ENCODE measurements at places on chromosomes 3 and 15.

- no peak for DNase-seq
Observed at GRCh38 chr15:91478717-91479191, 374.8 kb upstream of the SLCO3A1 start.

DNA sequence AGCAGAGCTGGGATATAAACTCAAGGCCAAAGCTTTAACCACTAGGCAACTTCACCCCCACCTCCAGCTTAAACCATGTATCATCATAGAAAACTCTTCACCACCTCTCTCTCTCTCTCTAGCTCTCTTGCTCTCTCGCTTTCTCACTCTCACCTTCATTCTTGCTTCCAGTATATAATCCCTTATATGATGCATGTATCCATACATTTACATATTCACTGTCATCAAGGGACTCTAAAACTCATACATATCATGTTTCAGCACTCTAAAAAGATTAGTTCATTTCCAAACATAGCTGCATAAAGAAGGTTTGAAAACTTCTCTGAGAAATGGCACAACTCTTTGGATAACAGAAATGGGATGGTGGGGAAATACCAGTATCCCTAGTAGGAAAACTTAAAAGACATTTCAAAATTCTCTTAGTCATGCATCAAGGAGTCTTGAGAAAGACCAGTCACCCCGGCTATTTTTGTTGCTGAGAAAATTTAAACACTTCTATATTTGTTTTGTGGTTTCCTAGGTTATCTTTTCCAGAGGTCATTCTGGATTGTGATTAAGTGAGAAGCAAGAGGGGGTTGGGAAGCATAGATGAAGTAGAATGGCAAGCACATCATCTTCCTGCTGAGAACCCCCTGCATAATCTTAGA lies 447.8 kb upstream of the THBS1 start:
- no peak for DNase-seq

DNA sequence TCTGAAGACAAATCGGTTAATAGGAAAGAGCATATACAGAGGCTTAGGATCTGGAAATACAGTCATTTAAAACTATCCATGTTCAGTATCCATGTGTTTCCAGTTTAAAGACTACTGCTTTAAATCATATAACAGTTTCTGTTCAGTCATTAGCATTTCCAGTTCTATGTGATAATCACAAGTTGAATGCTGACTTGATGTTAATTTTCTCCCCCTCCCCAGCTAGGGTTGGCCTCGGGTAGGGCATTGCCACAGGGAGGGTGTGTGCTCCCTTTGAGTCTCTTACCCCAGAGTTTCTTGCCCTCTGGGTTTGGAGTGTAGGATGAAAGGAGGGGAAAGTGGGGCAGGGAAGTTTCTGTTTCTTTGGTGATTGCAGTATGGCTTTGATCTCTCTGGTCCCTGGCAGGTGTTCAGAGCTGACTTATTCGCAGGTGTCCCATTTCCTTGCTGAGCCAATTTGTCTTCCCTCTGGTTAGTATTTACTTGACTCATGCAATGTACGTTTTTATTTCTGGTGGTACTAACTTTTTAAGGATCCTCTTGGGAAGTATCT lies 86.3 kb downstream of the SH3GL3 start:
- no peak for DNase-seq

DNA sequence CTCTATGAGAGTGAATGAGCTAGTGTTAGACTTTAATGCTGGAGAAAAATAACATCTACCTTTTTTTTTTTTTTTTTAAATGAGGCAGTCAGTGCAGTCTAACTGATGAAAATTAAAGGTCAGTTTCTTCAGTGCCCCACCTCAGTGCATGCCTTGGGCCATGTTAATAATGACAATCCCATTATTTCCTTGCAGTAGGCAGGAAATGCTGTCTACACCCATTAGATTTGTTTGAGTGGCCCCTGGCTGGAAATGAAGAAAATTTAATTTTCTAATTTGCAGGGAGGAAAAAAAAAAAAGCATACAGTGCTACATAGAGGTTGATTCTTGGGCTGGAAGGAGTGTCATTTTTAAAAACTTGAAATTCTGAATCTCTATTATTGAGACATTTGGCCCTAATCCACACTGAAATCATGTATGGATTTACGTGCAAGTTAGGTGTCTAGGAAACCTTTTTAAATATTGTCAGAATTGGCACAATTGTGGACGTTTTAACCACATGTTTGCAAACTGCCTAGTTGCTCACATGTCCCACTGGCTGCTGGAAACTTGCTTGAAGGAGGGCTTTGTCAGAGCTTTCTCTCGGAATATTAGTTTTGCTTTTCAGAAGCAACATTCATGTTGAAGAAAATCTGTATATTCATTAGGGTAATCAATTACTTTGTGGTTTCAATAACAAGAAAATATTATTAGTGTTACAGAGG lies 18.4 kb downstream of the FNDC3B start:
- DNase-seq = no peak

GRCh38 chr3:168267179-168267578 lies 171.5 kb upstream of the GOLIM4 start:
- no peak for DNase-seq

GRCh38 chr3:17552351-17552750 lies 190.1 kb downstream of the TBC1D5 start:
- no peak for DNase-seq

DNA sequence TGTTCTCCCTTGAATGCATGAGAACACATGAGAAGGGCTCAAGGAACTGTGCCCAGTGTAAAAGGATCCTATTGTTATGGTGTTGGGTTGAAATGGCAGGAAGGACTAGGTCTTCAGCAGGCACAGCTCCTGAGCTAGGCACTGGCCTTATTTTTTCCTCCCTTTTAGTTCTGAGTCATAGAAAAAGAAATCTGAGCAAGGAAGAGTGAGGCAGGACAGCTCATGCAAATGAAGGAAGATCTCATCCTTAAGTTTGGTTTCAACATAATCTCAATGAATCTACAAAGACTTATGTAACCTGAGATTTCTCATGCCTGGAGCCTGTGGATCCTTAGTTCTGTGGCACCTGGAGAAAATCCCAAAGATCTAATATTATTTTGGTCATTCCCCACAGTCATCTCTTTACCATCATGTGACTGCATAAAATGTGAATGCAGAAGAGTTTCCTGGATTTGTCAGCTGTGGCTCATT lies 188.6 kb upstream of the TBL1XR1 start:
- no peak for DNase-seq

- no peak for DNase-seq
Observed at GRCh38 chr3:191770541-191770940, 309.6 kb downstream of the PYDC2 start.

DNA sequence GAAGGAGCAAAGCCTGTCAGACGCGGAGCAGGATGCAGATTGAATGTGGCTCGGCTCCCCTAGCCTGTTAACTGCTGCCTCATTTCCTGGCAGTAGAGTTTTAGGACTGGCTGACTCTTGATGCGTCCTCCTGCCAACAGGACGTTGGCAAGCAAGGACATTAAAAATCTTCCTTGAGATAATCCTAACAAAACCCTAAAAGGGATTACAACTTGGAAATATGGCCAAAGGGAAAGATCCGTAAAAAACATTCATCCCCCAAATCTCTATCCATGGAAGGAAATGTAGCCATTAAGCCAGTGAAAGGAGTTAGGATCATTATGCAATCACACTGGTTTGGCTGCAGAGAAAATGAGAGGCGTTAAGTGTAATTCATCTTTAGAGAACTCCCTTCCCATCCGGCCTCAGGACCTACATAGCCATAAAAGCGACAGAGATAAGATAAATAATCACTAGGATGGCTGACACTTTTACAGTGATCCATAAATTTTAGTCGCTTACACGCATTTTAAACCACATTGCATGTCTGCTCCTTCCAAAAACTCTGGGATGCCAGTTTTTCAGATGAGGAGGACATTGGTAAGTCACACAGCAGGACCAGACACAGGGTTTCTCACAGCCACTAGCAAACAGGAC lies 44.5 kb upstream of the C3orf80 start:
- no peak for DNase-seq

- no peak for DNase-seq
Observed at GRCh38 chr15:74958908-74959585, 2.5 kb upstream of the RPP25 start.

- DNase-seq = no peak
Observed at GRCh38 chr3:191743283-191743682, 282.3 kb downstream of the PYDC2 start.

- no peak for DNase-seq
Observed at GRCh38 chr3:50193746-50194127, 2.3 kb downstream of the GNAT1 start.

DNA sequence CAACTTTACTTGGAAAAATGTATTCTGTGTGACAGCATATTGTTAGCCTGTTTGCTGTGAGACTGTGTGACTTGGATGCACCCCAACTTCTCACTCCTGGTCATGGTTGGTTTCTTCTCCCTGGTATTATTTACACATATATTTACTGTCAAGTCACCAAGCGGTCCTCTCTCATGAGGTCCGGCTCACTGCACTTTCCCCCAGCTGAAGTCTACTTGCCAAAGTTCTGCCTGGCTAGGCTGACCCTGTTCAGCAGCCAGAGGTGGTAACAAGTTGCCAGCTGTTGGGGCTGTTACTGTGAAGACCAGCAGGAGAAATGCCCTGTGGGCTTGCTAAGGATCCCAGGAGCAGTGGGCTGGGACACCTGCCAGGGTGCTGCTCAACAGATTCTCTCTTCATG lies 337.5 kb downstream of the MFSD1 start:
- DNase-seq = no peak

DNA sequence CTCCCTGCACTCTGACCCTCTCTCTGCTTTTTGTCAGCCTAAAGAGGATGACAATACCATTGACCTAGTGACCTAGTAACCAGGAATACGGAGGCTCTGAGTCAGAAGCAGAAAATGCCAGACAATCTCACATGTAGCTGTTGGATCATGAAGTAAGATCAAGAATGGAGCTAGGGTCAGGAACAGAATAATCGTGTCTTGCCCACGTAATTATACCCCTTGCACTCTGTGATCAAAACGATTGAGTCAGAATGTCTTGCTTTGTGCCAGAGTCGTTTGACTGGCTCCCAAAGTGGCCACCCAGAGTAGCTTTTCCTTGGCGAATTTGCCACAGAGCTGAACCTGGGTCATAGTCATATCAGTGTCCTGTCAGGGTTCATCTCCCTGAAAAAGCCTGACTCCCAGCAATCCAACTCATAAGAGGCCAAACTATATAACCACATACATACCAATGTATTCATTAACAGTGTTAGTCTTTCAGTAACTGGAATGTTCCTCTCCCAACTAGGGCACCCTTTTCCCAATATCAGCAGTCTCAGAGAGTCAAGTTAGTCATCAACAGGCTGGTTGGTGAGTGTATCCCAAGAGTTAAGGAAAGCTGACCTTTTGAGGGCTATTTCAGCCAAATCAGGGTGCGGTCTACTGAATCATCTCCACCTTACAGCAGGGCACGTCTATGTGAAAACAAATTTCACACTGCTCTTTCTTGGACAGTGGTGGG lies 5.0 kb upstream of the CDV3 start:
- no peak for DNase-seq

DNA sequence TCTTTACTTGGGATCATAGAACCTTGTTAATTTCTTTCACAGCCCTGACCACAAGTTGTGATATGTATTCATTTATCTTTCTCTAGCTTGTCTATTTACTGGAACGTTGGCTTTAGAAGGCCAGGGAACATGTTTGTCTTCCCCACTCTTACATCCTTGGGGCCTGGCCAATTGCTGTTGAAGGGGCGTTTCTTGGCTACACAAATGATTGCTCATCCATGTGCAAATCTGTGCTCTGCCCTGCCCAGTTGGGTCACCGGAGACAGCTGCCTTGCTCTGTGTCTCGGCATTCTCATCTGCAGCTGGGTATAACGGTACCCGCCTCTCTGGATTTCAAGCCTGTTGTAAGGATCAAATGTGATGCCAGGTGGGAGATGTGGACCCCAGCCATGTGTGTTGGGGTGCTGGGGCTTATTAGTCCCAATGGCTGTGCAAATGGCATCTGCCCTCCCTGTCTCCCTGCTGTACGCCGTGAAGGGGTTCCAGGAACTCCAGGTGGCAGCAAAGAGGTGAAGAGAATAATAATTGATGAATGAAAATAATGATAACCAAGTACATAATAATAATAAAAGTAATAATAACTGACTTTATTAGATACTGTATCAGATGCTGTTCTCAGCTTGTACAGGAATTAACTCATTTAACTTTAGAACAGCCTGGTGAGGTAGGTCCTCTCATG lies 24.0 kb upstream of the TLE3 start:
- DNase-seq = peak; percentile 76

DNA sequence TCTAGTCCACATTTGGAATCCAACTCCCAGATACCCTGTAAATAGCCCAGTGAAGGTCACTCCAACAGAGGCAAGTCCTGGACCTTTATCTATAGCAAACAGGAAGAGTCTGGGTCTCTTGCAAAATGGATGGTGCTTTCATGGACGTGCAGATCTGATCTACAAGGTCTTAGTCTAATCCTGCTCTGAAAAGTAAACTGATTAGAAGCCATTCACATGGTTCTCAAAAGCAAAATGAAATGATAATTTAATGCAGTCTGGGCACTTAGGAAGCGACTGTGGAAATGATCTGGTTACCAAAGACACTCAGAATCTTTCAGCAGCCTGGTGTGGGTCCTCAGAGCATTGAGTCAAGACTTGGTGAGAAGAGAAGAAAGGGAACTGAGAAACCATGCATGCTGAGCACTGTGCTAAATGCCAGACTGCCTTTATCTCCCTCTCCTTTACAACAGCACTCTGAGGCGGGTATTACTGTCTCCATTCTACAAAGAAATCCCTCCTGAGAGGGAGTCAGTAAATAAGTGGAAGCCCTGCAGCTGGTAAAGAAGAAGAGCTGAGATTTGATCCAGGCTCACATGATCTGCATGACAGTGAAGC lies 29.0 kb downstream of the AQP9 start:
- no peak for DNase-seq

DNA sequence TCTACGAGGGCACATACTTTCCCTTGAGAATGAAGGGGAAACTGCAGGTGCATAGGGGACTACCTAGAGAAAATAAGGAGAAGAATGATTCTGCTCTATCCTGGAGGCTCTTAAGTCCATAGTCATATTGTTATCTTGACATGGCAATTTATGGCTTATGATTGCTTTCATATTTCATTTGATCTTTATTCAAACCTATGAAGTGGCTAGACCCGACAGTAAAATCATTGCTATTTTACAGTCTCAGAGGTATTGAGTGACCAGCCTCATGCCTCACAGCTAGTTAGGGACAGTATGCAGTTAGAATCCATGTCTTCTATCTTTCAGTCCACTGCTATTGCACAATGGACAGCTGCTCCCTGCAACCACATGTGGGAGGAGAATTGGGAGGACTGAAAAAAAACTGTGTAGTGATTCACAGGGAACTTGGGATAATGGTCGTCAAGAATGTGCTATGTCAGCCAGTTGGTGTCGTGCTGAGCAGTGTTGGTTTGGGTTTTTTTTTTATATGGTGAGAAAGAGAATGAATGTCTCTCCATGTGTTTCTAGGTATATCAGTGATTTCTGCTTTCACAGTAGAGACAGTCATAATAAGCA lies 63.2 kb upstream of the SPPL2A start:
- no peak for DNase-seq

DNA sequence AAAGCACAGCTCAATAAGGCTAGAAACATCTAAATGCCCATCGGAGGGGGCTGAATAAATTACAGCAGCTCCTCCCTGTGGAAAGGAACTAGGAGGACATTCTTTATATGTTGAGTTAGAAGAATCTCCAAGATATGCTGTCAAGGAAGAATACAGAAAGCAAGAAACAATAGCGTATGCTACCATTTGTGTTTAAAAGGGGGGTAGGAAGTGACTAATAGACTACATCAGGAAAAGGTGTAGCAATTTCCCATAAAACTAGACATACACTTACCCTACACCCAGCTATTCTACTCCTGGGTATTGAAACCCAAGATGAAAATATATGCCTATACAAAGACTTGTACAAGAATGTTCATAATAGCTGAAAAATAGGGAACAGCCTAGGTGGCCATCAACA lies 21.6 kb downstream of the SEC61A1 start:
- no peak for DNase-seq
